ENCODE measurements at places on chromosomes 13 and 19.

DNA sequence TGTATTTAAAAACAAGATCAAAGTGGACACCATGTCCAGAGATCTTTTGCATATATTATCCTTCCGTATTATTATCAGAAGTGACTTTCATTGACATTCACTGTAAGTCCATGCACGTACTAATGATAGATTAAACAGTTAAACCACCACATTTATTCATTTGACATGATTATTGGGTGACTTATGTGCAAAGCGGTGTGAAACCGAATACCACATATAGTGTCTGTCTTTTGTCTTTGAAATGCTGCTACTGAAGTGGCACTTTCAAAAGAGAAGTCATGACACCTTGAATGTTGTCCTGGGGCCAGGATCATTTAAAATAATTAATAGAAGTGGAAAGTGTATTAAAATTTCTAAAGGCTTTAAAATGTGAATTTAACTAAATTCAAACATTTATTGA, 100.1 kb downstream of the ERCC5 start:
- no peak for DNase-seq

DNA sequence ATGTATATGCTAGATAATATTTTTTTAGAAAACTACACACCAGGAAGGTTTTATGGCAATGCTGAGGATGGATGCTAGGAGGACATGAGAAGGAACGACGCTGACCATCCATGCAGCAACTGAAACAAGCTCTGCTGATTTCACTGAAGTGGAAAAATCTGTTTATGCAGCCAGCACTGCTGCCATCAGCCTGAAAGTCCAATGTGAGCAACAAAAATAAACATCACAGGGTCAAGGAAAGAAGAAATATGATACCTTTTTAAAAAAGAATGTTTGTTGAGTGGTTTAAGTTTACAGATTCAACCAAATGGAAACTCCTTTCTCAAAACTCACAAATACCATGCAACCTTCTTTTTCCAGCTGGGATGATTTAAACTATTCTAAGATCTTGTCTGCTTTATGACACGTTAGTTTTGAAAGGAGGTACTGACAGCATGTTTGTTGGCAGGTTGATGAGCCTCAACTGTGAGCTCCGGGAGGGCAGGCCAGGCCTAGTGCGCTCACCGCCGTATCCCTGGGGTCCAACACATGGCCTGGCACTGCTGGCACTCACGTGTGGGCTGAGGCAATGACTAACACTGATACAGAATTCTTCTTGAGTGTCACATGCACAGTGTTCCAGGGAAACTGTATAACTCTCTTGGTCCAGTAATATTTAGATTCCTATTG, 46.8 kb downstream of the LATS2 start:
- DNase-seq: no peak

- DNase-seq: no peak
Observed at GRCh38 chr19:47614021-47614295, 5.0 kb downstream of the BICRA start.

DNA sequence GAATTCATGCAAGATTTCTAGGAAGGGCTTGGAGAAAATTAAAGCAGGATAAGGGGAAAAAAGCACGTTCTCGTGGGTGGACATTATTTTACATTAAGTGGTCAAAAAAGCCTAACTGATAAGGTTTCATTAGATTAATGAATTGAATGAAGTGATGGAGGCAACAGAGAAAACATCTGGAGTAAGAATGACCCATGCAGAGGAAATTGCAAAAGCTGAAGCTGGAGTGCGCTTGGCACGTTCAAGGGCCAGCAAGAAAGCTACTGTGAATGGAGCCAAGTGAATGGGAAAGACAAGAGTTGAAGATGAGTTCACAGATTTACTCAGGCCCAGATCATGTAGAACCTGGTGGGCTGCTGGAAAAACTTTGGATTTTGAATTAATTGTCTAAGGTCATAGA, 777.9 kb downstream of the DACH1 start:
- no peak for DNase-seq

GRCh38 chr19:12567951-12568350, 16.7 kb upstream of the ZNF564 start:
- DNase-seq: no peak

DNA sequence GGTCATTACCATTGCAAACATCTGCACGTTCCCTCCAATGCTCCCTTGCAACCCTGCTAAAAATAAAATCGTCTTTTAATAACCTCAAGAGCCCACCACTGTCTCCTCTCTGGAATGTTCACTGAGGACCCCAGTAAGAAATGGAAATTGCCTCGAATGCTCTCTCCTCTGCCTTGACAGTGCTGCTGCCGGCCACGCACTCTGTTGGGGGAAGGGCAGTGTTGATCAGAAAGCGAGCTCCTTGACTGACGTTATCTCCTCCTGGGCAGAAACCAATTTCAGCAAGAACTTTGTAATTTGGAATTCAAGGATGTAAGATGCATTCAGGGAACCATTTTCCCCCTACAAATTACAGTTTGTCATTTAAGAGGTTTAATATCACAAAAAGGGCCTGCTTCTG, 718.5 kb downstream of the UQCRFS1 start:
- DNase-seq: no peak

DNA sequence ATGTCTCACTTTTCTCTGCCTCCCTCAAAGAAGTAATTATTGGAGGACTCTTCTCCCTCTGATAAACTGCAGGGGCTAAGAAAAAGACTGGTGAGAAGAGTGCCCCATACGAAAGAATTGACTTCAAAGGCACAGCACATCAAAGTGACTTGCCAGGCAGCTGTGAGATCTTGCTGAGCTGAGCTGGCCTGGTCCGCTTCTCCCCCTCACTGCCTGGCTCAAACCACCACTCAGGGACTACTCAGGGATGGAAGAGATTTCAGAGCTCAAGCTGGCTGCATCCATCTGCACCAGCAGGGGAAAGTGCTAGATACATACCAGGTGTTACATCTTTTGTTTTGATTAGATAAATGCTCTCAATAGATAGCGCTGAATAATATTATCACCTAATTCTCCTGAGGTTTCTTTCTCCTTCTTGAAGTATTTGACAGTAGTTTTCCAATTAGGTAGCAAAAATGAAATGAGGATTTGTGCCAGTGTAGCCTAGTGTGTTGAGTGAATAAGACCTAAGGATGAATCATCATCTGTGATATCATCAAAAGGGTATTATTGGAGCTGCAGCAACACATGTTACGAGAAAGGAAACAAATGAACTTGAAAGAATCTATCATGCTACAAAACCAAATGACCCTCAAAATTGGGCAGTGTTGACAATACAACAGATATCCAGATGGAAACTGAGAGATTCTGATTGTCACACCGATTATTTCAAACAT, 379.8 kb downstream of the TBC1D4 start:
- DNase-seq: no peak

DNA sequence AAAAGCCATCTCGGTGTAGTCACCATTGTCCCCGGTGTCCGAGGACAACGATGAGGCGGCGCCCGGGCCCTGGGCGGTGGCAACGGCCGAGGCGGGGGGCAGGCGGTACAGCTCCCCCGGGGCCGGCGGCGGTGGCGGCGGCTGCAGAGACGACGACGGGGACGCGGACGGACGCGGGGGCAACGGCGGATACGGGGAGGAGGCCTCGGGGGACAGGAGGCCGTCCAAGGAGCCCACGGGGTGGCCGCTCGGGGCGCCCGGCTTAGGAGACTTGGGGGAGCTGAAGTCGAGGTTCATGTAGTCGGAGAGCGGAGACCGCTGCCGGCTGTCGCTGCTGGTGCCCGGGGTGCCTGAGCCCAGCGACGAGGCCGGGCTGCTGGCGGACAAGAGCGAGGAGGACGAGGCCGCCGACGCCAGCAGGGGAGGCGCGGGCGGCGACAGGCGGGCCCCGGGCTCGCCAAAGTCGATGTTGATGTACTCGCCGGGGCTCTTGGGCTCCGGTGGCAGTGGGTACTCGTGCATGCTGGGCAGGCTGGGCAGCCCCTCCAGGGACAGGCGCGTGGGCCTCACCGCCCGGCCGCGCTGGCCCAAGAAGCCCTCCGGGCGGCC, 3.5 kb downstream of the IRS2 start:
- no peak for DNase-seq

DNA sequence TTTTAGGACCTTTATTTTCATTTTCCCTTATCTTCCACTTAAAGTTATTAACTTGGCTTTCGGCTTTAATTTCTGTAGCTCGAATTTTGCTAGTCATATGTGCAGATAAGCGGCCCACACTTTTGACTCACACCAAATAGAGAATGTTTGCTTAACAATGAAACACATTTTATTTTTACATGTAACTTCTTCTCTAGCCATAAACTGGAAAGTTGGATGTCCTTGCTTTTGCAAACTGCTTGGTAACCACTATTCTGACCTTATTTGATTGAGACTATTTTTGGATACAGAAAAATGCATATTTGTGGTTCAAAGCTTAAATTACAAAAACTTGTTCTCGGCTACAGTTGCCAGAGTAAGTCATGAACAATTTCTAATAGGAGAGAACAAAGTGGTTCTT, 600.0 kb downstream of the KCTD12 start:
- no peak for DNase-seq

DNA sequence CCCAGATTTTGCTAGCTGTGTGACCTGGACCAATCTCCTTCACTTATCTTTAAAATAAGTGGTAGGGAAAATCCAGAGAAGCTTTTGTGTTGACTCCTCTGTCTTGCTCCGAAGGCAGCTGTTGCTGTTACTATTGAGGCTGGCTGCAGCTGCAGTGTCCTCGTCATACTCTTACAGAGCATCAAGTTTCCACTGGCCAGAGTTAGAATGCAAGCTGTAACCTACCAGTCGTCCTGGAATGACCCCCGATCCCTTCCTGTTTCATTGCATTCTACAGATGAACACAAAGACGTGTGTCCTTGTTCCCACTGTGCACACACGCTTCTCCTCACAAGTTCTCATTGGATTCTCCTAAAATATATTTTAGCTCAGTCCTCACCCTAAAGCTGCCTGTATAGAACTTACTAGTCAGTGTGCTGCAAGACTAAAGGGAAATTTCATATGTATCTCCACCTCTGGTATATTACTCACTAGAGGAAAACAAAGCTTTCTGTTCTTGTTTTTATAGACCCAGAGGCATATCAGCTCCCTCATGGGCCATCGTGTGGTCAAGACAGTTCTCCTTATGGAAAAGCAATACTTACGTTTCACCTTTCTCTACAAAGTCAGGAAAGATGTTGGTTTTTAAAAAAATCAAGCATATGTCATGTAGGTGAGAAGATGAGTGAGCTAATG, 589.8 kb downstream of the LMO7 start:
- DNase-seq: no peak

GRCh38 chr13:38850868-38851626, 139.6 kb downstream of the STOML3 start:
- no peak for DNase-seq

- peak; percentile 64 for DNase-seq
Observed at GRCh38 chr19:1862424-1863327, 703 bp downstream of the KLF16 start.

GRCh38 chr13:84049443-84050219, 167.4 kb upstream of the SLITRK1 start:
- no peak for DNase-seq

GRCh38 chr19:46656541-46656940, 4.4 kb downstream of the DACT3 start:
- DNase-seq: no peak

GRCh38 chr19:46381756-46382345, 31.5 kb downstream of the CCDC8 start:
- no peak for DNase-seq

DNA sequence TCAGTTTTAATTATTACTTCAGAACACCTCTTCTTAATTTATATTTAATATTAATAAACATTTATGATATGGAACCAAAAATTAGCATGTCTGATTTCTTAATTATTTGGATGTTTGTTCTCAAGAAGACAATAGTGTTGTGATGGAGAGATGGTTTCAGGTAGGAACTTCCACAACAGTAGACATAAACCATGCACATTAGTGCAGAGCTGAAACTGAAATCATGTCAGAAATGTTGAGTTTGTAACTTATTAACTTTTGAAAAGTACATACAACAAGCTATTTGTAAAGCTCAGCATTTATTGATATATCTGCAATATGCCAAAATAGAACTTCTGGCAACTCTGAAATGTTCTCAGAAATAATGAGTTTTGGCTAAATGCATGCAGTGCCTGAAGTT, 11.8 kb upstream of the EDNRB start:
- DNase-seq: no peak
